ENCODE measurements at places on chromosomes 2 and 18.

DNA sequence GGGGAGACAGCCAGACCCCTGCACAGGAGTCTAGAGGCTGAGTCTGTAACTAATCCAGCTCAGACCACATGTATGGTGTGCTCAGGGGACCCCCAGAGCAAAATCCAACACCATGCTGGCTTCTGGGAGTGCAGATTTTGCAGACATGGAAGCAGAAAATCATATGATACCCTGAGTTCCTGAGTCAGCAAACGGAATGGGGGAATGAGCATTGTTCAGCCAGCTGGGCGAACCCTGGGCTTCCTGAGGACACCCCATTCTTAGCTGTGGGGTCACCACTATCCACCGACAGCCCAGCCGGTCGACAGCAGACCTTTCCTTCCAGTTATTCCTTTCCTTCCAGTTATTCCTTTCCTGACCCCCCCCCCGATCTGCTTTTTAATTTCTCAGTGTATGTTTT, 322.9 kb downstream of the GBX2 start:
- DNase-seq, result peak; percentile 20

DNA sequence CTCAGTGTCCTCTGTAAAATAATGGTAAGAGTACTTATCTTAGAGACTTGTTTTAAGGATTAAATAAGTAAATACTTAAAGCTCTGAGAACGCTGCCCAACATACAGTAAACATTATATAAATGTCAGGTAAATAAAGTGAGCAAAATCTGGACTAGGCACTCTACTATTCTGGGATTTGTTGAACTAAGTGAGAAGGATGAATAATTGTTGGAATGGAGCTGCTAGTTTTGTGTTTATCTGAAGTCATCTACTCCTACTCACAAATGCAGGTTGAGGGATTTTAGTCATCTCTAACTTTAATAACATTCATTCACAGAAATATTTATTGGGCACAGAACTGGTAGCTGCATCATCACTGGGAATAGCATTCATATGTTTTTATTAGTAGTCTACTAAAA, 103.4 kb downstream of the MEIS1 start:
- no peak for DNase-seq

- no peak for DNase-seq
These were observed 90.6 kb upstream of the ARL4C start for GRCh38 chr2:234587341-234588053.

- DNase-seq, result no peak
These were observed 297.2 kb downstream of the NCKAP5 start for GRCh38 chr2:133271105-133271504.

GRCh38 chr2:43067254-43068040, 159.0 kb downstream of the ZFP36L2 start:
- DNase-seq, result peak; percentile 55

DNA sequence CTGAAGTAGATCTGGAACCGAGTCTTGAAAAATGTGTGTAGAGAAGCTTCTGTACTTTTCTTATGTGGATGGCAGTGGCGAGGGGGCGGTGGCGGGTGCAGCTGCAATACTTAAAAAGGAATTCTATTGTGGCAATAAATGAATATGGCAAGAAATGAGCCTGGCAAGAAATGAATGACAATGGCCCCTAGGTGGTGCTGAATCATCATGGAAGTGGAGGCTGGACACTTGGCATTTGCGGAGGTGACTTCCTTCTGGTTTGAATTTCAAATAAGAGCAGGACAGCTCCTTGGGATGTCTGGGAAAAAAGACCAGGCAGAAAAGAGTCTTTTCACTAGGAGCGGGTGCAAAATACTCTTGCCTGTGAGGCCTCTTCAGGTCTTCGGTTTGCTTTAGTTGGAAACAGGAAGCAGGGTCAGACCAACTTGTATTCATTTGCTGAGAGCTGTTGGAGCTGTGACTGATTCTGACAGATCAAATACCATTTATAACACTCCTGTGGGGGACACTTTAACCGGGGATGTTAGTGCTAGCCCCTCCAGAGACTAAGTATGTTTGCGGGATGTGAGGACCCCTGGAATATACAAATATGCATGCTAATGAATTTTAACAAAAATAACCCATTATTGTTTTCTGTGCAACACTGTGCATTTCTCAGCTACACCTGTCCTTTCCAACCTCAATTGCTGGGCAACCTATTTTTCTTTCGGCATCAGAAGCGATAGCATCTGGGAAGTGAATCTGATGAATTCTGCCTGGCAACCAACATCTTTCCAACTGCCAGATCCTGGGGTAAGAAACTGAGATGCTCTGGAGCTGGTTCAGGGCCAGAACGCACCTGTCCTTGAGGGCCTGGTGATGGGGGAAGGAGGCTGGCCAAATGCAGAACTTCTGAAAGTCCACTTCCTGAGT, 35.4 kb downstream of the FASTKD2 start:
- peak; percentile 82 for DNase-seq

DNA sequence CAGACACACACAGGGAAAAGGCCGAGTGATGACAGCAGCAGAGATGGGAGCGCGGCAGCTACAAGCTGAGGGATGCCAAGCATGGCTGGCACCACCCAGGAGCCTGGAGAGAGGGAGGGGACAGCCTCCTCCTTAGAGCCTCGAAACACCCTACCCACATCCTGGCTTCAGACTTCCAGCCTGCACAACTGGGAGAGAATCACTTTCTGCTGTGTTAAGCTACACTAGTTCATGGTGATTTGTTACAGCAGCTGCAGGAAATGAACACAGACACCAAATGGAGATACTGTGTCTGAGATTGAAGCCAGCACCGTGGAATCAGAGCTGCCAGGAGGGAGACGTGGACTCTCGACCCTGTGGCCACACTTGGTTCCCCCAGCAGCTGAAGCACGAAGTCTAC, 27.5 kb upstream of the FOSL2 start:
- no peak for DNase-seq

DNA sequence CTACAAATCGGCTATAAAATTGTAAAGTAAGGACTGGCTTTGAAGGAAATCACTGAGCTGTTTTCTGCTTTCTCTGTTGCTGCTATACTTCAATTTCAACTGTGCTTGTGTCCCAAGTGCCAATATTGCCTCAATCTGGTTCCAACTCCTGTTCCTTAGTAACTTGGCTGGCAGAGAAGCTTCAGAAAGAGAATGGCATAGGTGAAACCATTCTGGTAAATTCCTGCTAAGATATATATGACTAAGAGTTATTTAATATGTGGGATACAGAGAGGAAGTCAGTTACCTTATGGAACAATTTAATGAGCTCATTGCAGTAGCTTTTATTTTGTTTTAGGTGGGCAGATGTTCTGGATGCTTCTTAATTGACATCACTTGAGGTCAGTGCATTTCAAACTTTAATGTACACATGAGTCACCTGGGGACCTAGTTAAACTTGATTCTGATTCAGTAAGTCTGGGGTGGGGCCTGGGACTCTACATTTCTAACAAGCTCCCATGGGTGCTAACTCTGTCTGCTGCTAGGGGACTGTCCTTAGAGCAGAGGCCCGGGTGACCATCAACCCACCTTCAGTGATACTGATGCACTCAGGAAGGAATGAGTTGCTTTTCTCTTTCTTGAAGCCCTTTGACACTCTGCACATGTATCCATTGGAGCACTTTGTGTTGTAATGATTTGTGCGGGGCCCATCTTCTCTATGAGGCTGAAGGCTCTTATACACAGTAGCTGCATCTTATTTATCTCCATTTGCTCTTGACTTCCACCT, 47.6 kb downstream of the LIPG start:
- DNase-seq, result no peak

DNA sequence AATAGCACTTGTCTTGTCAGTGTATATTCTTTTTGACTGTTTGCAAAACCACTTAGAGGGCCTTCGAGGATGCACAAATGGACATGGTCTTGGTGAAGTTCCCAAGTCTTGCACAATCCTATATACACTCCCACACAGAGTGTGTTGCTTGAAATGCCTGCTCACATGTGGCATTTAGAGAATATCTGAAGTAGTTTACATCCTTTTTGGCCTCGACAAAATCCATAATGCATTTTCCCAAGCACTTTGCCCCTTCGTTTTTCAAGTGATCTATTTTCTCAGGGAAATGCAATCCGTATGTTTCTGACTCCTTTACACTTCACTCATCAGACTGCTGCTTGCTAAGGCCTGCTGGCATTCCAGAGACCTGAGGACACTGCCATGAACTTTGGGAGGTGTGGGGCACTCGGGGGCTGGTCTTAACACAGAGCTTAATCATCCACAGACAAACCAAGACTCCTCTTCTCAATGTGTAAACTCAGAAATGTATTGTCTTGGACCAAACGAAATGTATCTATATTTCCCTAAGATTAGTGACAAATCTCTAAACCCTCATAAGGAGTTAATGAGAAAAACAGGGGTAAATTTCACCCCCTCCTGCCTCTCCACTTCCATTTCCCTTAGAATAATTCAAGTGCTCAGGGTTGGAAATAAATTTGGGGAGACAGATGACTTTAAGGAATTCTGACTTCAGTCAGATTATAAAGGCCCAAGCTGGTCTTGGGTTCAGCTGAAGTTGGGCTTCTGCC, 219.3 kb upstream of the APCDD1 start:
- DNase-seq, result no peak

- no peak for DNase-seq
These were observed 285.5 kb downstream of the MREG start for GRCh38 chr2:215727507-215728503.

DNA sequence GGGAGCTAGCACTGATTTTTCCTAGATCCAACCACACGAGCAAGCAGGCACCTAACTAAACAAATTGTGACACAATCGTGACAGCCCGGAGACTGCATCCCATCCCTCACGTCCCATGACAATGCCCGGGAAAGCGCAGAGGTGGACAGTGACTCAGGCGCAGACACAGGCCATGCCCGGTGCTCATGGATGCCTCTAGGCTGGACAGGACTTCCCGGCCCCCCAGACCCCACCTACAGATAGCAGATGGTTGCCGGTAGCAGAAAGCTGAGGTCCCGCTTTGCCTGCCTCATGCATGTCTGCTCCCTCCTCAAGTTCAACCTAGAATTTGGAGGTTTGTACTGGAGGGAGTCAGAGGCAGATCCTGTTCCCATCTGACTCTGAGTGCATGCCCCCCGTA, 81.0 kb downstream of the TPO start:
- DNase-seq, result no peak

DNA sequence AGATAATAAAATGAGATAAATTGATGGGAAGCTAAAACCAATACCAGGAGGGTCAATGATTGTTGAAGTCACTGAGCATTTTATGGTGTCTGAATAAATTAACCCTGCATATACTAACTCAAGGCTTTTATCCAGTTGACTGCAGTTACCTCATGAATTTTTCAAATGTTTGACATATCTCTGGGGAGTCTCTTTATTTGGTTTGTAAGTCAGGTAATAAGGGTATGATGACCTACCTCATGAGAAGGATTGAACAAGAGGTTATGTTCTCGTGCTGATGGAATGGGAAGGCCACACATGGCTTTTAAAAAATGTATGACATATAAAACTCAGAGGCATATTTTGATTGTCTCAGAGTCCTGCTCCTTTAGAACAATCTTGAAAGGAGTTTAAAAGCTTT, 237.6 kb downstream of the THSD7B start:
- DNase-seq, result no peak

GRCh38 chr2:4992226-4992625, 700.0 kb upstream of the SOX11 start:
- DNase-seq, result no peak

DNA sequence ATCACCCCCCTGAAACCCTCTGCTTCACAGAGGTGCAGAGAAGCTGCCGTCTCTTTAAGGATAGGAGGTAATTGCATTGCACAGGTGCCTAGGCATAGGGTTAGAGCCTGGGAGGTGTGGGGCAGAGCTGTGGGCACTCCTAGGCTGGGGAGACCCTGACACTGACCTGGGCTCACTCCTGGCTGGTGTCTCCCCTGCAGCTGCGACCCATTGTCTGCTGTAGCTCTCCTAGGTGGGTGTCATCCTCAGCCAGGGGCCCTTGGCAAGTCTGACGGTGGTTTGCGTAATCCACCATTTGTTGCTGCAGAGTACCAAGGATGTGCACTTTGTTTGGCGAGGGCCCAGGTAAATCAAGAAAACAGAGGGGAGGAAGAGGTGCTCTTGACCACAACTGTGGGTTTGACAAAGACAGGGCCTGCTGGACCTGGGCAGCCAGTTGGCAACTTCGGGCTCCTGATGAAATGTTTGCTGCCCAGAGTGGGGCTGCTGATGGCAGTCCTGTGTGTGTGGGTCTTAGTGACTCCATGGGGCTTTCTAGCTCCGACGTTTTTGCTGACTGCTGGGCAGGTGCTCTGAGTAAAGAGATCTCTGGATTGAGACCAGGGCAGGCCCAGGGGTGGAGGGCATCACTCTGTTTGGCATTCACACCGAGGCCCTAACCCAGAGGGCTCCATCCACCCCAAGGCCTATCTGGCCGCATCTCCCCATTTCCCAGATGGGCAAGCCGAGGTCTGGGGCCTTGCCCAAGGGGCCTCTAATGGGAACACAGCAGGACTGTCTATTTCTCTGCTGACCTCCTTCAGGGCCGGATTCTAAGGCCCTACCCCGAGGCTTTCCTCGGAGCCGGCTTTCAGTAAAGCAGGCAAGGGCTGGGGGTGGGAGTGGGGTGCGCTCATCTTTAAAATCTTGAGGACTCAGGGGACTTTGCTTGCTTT, 67.7 kb downstream of the EDAR start:
- peak; percentile 45 for DNase-seq

GRCh38 chr2:207952564-207953345, 72.6 kb downstream of the PLEKHM3 start:
- DNase-seq, result no peak

GRCh38 chr2:129237966-129238725, 741.3 kb upstream of the RAB6C start:
- DNase-seq, result no peak

DNA sequence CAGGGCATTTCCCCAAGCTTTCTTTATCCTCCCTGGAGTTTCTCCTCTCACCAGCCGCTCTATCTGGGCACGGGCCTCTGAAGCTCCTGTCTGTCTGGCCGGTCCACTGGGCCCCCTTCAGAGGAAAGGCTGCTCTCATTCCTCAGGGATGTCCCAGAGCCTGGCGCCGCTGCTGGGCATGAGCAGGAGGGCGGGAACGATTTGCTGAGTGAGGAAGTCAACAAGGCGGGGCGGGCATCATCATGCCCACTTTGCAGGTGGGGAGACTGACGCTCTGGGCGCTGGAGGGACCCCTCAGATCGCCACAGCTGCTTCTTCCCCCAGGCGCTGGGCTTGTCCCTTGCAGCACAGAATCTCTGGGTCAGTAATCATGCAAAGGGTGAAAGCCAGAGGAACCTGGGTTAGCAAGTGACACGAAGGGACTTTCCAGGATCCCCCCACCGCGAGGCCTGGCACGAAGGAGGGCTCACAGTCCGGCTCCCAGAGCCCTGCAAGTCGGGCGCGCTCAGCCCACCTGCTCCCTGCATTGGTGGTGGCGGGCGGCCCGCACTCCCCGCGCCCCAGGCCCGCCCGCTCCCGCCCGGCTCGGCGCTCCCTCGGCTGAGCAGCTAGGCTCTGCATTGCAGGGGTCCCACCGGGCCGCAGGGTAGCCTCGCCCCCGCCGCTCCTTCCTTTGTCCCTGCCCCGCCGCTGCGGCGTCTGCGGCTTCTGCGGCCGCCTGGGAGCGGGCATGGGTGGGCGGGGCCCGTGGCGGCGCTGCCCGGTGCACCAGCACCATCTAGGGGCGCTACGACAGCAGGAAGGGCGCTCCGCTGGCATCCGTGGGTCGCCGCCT, 157.8 kb downstream of the CYRIA start:
- DNase-seq, result no peak

Data from left forelimb (tissue), 1 donor.